ENCODE measurements at places on chromosomes 7 and 10.
A peak's percentile ranks its signal among the peaks of the same experiment; 100 is the strongest.

- no peak for DNase-seq
Measured at GRCh38 chr10:24568042-24568441, 155.6 kb downstream of the ARHGAP21 start.

- DNase-seq: no peak
Measured at GRCh38 chr10:84088626-84089025, 50.7 kb upstream of the GHITM start.

DNA sequence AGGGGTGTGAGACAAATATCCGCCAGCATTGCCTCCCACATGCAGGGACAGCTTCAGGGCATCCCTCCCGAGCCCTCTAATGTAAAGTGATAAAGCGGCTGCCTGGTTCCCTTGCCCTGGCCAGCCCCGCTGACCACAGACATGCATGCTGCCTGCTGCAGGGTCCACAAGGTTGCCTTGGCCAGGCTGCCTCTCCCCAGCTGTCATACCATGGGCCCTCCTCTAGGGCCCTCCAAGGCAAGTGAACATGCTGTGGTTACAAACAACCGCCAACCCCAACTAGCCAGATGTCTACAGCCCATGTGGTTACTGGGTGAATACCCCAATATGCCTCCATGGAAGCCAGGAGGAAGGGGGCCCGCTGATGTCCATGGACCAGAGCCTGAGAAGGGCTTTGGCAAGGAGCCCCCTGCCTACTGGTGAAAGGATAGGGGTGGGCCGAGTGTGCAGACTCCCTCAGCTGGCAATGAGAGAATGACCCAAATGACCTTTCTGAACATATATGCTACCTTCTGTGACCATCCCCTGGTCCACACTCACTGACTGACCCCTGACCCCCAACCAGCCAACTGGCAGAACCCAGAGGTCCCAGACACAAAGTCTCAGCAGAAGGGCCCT lies 37.4 kb downstream of the GRID1 start:
- DNase-seq: no peak

DNA sequence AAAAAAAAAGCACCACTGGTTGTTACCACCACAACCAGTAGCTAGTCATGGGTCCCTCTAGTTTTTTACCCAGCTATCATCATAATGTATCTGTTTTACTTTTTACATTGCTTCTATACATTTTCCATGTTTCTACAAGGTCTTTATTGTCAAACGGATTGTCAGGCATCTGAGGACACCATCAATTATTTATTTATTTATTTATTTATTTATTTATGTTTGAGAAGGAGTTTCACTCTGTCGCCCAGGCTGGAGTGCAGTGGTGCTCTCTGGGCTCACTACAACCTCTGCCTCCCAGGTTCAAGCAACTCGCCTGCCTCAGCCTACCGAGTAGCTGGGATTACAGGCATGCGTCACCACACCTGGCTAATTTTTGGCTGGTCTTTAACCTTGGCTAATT lies 29.0 kb upstream of the HNRNPH3 start:
- DNase-seq: no peak

DNA sequence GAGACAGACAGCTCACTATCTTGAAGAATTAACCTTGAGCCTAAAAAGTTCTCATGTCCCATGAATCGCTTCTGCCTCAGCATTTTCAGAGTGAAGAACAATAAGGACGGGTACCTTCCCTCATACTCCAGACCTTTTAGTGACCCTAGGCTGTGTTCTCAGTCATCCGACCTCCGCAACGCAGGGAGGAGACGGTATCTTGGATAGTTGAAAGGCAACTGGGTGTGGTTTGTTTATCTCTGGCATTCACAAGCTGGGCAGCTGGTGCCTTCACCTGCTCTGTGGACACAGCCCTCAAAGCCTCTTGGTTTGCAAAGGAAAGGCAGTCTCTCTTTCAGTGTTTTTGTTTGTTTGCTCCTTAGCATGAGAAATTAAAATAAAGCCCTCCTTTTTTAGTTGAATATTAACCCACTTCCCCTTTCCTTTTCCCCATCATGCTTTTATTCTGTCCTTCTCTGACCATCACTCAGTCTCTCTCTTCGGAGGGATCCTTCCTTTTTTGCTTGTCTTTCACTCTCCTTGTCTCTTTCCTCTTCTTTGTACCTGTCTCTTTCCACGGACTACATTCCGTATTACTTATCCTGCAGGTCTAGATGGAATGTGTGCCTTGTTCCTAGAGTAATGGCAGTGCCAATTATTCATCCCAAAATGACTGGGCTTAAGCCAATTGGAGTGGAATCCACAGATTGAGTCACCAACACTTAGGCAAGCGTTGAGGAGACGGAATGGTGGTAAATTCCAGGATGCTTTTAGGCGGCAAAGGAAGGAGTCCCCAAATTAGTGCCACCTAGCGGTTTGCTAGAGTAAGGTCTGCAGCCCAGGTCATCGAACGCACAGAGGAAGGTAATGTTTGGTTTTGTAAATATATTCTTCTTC lies 45.8 kb downstream of the PRR15 start:
- DNase-seq: no peak

DNA sequence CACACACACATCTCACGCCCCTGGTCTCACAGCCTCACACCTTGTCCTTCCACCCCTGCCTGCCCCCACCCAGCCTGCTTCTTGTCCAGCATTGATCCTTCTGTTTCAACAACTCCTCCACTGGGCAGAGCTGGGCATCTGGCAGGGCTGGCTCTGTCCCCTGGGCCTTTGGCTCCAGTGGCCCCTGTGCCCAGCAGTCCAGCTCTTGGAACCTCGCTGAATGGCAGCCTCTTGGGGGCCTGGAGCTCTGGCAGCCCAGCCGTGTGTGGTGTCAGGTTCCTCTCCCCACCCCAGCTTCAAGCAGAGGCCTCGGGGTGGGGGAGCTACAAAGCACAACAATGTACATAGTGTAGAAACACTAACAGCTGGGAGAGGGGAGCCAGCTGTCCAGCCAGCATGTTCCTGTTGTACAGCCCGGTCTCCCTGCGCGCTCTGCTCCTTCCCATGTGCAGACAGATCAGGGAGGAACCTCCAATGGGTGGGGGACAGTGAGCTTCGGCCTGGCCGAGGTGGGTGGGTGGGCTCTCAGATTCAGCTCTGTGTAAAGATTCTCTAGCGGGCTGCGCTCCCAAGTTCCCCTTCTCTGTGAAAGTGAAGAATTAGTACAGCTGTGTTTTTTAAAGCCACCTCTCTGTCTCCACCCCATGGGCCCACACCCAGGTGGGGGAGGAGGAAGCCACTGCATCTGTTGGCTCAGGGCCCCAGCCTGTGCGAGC lies 19.4 kb downstream of the ZMIZ2 start:
- DNase-seq: peak; percentile 61

GRCh38 chr7:75010036-75010435 lies 45.5 kb downstream of the CASTOR2 start:
- no peak for DNase-seq
